ENCODE measurements at places on chromosomes 12 and 14.

DNA sequence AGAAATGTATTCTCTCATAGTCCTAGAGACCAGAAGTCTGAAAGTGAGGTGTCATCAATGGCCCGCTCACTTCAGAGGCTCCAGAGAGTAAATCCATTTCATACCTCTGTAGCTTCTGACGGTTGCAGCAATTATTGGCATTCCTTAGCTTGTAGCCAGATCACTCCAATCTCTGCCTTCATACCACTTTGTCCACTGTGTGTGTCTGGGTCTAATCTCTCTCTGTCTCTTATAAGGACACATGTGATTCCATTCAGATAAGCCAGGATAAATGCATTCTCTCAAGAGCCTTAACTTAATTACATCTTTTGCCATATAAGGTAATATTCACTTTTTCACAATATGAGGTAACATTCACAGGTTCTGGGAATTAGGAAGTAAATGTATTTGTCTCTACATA is 365.7 kb downstream of the GXYLT1 start:
- DNase-seq: no peak

DNA sequence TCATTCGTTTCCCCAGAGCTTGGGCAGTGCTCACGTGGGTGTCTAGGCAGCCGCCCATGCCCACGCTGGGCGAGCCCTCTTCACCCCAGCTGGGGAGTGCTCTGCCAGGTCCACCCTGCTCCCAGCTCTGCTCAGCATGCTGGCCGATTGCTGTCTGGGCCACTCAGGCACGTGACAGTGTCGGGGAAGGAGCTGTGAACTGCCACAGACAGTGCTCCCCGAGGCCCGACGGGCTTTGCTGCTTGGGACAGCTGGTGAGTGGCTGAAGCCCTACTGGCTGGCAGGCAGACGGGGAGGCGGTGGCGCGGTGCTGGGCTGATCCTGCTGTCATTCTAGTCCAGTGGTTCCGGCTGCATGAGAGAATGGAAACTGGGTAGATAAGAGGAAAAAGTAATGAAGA is 15.8 kb downstream of the NOC4L start:
- DNase-seq: no peak

DNA sequence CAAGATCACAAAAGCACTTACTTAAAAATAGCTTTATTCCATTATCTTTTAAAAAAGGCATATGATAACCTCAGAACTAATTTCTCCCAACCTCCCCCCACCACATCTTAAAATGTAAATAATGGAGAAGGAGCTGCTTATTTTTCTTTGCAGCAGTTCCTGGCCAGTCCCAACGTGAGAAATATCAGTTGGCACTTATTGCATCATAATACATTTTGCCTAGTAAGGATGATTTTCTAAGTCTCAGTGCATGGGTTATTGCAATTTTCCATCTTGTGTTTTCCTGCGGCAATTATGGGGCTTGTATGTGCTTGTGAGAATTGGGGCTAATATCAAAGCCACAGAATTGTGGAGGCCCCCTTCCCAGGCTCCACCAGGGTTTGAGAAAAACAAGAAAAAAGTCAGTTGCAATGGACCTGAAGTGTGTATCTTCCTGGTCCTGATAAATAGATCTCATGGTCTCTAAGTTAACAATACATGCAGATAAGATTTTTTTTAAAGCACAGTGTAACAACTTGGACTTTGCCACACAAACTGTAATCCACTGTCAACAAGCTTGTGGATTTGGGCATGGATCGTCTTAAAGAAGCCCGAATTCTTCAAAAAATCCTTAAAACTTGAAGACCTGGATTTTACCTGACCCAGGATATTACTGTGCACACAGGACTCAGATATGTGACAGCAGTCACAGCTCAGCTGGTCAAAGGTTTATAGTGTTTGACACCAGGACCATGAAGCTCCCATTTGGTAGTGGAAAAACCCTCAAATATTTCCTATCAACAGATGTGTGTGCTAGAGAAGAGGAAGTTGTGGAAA is 2.8 kb upstream of the WSB2 start:
- no peak for DNase-seq

DNA sequence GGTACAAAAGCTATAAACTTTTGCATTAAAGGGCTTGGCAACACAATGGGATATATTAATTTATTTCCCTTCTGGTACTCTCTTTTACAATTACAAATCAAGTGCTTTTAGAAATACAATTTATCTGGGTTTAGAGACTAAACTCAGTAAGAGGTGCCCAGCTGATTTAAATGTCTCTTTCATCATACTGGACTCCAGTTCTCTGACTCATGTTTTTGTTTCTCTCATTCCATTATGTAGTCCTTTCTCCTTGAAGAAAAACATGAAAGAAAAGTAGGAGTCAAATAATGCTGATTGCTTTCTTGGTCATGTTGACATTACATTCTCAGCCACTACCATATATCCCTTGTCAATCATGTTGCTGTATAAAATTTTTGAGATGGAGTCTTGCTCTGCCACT is 36.3 kb upstream of the CFL2 start:
- no peak for DNase-seq

DNA sequence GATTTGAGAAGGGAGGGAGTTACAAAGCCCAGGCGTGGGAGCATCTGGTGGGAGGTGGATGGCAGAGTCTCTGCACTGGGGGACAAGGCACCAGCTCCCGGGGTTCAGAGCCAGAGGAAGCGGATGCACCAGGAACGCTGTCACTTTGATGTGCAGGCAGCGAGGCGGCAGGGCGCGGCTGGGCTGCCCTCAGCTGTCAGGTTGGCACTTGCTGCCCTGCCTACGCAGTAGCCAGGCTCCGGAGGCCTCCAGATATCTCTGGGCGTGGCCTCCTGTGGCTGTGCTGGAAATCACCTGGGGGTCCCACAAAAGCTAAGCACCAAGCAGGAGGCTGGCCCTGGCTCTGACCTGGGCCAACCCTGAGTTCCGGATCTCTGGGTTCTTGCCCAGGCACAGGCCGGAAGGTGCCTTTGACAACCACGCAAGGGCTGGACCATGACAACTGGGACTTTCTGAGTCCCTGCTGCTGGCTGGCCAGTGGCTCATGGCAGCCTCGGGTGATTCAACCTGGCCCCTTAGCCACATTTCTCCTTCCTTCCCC is 62.1 kb upstream of the MAP1LC3B2 start:
- no peak for DNase-seq

GRCh38 chr12:110657747-110658146 is 31.2 kb downstream of the HVCN1 start:
- DNase-seq: no peak

DNA sequence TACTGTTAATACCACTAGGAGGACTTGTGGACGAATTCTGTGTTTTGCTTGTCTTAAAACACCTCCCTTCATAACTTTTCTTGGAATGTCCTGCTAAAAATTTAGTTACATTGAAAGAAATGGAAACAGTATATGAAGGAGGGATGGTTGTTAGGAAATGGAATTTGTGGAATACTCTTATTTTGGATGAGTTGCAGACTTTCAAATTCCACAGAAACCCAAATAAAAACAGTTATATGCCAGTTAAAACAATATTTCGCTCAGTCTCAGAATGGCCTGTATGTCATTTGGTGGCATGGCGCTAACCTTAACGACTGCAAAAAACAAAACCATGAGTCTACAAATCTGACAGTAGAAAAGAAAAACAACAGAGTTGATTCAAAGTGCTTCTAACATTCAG is 12.2 kb upstream of the ARHGAP5 start:
- DNase-seq: no peak

GRCh38 chr14:89543425-89543790 is 126.4 kb upstream of the FOXN3 start:
- DNase-seq: no peak
